ENCODE measurements at places on chromosomes 7 and 10.
A peak's percentile ranks its signal among the peaks of the same experiment; 100 is the strongest.

GRCh38 chr7:76358011-76358480 lies 745 bp downstream of the YWHAG start:
- DNase-seq = no peak

DNA sequence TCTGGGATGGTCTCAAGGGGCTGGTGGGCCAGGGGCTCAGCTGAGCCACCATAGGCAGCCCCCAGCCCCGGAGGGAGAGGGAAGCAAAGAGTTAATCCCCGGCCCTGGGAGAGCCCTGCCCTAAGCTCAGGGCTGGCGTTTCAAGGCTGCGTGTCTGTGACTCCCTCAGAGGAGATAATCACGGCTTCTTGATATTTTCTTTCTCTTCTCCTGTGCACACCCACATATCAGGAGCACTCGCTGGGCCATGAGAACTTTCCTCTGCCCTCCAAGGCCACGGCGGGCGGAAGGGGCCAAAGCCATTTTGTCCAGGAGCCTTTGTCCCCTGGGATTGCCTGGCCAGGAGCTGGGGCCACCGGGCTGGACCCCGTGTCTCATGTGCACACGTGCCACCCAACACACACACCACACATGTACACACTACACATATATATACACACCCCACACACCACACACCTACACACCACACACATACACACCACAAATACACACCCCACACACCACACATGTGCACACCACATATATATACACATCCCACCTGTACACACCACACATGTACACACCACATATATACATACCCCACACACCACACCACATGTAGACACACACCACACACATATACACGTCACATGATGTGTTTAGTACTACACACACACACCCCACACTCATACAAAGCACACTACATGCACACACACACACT lies 16.9 kb downstream of the VENTX start:
- DNase-seq = no peak

DNA sequence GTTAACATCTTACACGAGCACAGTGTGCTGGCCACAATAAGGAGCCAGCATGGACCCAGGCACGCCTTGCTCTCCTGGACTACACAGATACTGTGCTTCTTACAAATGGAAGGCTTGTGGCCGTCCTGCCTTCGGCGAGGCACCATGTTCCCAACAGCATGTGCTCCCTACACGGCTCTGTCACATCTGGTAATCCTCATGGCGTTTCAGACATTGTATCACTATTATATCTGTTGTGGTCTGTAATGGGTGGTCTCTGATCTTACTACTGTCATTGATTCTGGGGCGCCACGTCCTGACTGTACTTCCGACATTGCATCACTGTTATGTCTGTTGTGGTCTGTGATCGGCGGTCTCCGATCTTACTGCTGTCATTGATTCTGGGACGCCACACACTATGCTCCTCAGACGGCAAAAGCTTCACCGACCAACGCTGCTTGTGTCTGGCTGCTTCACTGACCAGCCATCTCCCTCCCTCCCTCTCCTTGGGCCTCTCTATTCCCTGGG lies 195.4 kb downstream of the MAD1L1 start:
- peak; percentile 55 for DNase-seq

DNA sequence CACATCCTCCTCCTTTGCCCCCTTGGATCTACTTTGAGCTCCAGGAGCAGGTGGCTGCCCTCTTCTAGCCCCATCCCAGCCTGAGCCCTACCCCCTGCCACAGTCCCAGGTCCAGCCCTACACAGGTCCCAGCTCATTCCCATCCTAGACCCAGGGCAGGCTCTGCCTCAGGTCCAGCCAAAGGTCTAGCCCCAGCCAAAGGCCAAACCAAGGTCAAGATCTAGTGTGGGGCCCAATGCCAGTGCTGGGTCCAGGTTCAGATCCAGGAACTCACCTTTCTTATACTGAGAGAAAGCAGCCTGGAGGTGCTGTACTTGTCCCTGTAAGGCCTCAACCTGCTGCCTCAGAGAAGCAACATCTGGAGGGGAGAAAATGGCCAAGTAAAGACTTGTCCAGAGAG lies 8.5 kb downstream of the SFTPD start:
- DNase-seq = no peak

DNA sequence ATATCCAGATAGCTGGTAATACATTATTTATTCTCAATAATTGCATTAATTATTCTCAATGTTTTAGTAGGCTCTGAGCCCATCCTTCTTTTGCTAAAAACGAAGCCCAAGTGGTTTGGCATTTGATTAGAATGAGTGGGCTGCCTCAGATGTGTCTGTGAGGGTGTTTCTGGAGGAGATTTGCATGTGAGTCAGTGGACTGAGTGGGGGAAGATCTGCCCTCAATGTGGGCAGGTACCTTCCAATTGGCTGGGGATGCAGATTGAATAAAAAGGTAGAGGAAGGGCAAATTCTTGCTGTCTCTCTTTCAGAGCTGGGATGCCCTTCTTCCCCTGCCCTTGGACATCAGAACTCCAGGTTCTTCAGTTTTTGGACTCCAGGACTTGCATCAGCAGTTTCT lies 290.6 kb upstream of the SMIM30 start:
- no peak for DNase-seq

DNA sequence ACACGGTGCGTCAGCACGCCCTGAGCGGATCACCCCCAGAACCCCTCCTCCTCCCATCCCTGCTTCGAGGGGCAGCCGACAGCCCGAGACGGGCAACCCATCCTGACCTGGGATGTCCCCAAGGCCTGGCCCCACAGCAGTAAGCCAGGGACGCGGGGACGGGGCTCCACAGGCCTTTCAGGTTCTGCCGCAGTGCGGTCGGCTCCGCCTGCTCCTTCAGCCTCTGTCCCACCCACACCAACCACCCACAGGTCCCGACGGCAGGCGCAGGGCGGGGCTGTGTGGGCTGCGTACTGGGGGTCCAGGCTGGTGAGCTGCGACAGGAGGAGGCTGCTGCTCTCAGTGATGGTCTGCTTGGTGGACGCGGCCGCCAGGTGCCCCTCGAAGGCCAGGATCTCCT lies 16.7 kb downstream of the INTS1 start:
- DNase-seq = no peak

- no peak for DNase-seq
Observed at GRCh38 chr10:121351540-121351939, 246.7 kb downstream of the FGFR2 start.

GRCh38 chr10:1548596-1548995 lies 188.7 kb downstream of the ADARB2 start:
- DNase-seq = no peak

- DNase-seq = no peak
Observed at GRCh38 chr10:104199567-104199966, 32.6 kb downstream of the CFAP43 start.

DNA sequence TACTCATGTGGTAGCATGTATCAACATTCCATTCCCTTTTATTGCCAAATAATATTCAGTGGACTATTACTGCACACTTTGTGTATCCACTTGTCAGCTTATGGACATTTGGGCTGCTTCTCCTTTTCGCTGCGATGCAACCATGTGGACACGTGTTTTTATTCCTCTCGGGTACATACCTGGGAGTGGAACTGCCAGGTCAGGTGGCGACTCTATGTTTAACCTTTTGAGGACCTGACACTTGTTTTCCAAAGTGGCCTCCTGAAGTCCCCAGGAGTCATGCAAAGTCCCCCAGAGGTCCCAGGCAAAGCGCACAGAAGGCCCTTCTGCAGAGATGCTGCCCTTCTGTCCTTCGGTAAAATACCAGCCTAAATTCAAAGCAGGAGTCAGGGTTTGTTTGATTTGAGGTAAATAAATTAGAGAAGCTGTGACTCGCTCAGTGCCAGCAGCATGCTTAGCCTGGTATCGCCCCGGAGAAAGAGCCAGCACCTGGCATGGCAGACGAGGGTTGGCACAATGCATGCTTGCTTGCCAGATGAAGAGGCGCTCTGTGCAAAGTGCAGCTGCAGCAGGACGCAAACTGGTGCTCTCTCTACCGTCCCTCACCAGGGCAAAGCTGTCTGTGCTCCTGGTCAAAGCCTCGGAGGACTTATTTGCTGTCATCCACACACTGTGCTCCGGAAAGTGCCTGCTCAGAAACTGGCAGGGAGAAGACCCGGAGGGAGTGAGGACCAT lies 37.8 kb downstream of the HIPK2 start:
- no peak for DNase-seq

- peak; percentile 22 for DNase-seq
Observed at GRCh38 chr7:32216759-32217158, 146.6 kb upstream of the PDE1C start.

- DNase-seq = no peak
Observed at GRCh38 chr10:29949411-29950011, 109.9 kb downstream of the JCAD start.

DNA sequence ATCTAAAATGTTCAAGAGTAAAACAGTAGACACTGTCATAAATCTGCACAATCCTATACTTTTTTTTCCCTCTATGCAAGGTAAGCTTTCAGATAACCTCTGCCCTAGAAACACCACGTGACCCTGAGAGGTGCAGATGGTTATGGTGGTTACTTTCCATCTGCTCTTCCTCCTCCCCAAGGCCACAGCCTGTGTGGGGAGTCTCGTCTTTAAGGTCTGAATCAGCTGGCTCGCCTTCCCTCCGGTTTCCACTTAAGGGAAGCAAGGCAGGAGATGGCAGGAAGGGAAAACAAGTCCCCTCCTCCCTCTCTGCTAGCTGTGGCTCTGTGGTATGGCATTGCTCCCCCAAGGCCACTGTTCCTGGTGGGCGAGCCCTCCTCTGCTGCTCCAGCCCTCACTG lies 181.8 kb downstream of the GLI3 start:
- DNase-seq = no peak

- DNase-seq = no peak
Observed at GRCh38 chr10:47291682-47292081, 8.3 kb upstream of the GDF10 start.

GRCh38 chr10:43123361-43124093 lies 14.7 kb upstream of the CSGALNACT2 start:
- no peak for DNase-seq

GRCh38 chr10:132446661-132447445 lies 49.9 kb downstream of the PWWP2B start:
- peak; percentile 83 for DNase-seq

DNA sequence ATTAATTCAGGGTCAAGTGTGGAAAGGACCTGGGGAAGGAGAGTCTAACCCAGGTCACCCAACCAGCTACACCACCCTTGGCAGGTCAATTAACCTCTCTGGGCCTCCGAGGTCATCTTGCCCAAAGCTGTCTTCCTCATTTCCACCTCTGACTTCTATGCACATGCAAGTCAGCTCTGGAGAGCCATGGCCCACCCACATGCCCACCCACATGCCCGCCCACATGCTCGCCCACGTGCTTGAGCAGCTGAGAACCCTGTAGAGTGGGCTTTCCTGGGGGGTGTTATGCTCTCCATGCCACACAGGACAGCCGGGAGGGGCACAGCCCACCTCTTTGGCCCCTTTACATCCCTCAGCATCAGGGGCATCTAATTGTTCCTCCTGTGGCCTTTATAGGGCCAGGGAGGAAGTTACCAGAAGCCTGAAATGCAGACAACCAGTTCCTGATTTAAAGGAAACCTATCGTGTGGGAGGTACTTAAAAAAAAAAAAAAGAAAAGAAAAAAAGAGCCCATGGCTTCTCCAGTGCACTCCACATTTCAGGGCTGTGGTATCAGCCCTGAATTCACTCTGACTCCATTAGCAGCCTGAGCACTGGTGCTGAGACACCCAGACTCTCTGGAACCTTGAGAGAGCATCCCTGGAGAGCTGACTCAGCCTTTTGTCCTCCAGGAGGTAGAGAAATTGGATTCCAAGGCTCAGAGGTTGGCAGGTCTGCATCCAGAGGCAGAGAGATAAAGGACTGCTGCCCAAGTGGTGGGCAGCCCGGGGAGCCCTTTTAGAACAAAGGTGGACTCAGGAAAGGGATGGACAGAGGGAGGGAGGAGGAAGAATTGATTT lies 176.2 kb upstream of the ZMIZ1 start:
- peak; percentile 34 for DNase-seq

DNA sequence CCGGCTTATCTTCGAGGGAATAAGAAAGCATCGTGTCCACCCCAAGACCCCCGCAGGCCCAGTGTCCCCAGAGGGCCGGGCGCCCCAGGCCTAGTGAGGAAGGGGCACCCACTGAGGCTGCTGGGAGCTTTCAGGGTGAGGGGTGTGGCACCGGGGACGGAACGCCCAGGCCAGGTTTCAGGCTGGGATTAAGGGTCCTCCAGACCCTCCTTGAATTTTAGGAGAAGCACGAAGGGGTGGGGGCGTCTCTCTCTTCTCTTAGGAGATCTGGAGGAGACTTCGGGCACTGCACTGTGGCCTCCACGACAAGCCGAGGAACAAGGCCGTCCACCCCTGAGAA lies 96.8 kb downstream of the PDGFA start:
- DNase-seq = no peak

DNA sequence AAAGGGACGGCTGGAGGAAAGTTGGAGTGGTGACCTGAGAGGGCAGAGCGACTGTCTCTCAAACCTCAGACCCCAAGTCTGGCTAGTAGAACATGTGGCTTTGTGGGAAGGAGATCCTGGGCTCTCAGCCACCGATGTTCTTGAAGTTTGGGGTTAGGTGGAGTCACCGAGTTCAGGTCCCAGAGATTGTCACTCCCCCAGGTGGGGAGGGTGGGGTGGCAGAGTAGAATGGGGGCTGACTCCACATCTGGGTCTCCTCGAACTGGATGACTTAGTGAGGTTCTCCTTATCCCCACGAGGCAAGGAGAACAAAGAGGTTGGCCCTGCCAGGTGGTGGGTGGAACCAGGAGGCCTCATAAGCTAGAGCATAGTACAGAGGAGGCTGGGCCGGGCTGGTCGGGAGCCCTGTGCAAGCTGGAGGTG lies 14.7 kb upstream of the PNLIPRP2 start:
- no peak for DNase-seq

DNA sequence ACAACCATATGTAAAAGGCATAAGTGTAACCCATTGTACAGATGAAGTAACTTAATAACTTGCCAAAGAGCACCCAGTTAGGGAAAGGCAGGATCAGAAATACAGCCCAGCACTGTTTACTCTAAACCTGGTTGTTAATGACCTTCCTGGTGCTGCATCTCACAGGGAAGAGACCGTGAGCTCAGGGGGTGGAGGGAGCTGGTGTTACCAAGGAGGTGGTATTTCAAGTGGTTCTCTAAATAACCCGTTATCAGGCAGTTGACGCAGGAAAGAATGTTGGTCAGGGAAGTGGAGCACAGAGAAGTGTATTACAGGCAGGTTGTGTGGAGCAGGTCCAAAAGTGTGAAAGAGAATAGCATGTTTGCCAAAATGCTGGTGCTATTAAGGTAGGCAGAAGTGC lies 4.4 kb upstream of the ST7 start:
- DNase-seq = peak; percentile 30

DNA sequence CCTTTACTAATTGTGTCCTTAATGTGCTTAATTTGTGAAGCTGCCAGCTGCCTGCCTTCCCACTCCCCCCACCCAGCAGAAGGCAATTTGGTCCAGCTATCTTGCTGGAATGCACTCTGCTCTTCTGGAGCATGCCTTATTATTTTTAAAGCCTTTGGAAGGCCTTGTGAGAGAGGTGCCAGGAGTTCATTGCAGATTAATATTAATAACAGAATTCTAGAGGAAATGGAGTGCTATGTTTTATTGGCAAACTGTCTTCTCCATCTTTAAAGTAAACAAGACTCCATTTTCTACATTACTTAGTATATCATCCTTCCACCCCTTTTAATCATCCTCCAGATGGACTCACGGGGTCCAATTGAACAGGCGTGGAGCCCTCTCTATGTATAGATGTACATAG lies 50.8 kb upstream of the ZNF32 start:
- no peak for DNase-seq

Measured in stimulated activated effector memory CD8-positive, alpha-beta T cell treated with anti-CD3 and anti-CD28 coated beads, Interleukin-12 subunit alpha, Interleukin-12 subunit beta, amount 100 ng/mL, for 72 hours (primary cell).